ENCODE measurements at places on chromosomes 4 and X.

DNA sequence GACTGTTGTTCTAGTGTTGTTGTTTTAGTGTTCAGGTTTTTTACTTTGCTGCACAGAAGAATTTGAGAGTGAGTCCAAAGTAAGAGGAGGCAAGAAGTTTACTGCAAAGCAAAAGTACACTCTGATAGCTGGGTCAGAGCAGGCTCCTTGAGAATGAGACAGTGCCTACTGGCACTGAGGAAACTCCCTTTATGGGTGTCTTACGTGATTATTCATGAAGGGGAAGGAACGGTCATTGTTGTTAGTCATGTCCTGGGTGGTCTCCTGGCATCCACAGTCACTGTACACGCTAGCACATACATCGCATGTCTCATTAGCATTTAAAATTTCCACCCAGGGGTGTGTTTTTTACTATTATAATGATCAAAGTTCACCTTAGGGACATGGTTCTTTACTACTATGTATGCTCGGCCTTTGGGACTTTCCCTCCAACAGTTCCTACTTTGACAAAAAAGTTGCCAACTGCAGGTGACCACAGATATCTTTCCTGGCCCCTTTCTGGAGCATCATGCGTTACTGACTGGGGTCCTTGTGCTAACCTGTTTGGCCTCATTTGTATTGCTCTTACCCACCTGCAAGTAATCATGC, 688.9 kb upstream of the AMOT start:
- H3K36me3 ChIP-seq, result no peaks in the 10 kb centered on the region
- no peaks in the 10 kb centered on the region for H3K27me3 ChIP-seq
- H3K27ac ChIP-seq, result no peak overlapping the region
- DNase-seq, result no peak
- no peak overlapping the region for H3K4me3 ChIP-seq

DNA sequence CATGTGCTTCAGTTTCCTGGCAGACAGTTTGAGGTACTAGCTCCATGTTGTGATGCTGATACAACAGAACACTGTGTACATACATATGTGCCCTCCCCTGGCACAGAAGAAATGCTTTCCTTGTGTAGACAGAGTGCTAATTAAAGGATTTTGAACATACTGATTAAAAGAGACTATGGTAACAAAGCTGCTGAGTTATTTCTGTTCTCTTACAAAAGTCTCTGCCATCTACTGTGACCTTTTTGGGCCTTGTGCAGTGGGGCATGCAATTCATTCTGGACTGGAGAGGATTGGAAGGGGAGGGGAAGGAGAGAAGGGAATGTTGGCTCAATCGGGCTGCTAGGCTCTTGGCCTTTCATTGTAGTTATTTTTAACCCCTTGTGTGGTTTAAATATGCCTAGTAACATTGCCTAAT, 6.0 kb downstream of the PDLIM5 start:
- H3K4me1 ChIP-seq, result peaks cover 34% of the 10 kb centered on the region
- DNase-seq, result peak; percentile 71
- no peaks in the 10 kb centered on the region for H3K27me3 ChIP-seq
- peak overlapping the region; percentile 97 for H3K4me3 ChIP-seq
- H3K36me3 ChIP-seq, result peaks cover 18% of the 10 kb centered on the region
- H3K27ac ChIP-seq, result peak overlapping the region; percentile 99

DNA sequence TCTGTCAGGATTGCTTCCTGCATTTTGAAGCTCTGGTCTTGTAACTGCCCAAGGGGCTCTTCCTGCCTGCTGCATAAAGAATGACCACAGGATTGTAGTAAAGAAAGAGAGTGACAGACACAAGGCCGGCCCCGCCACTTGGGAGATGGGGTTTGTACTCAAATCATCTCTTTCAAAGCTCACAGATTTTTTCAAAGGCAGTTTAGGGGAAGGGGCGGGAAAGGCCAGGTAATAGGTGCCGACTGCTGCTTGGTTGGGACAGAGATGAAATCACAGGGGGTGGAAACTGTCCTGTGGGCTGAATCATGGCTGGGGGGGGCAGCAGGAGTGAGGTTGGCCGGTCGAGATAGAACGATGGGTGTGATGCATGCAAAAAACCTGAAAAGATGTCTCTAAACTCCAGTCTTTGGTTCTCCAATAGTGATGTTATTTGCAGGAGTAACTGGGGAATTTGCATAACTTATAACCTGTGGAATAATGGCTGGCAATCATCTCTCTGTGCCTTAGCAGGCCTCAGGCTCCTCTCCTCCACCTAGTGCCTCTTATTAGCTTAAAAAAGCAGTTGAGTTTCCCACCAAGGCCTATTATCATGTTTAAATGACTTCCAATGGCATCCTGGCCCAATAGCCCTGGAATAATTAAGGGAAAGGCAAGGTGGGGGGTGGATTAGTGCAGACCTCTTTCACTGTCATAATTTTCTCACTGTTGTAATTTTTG, 778.4 kb upstream of the FRG1 start:
- no peaks in the 10 kb centered on the region for H3K27me3 ChIP-seq
- H3K27ac ChIP-seq, result no peak overlapping the region
- DNase-seq, result no peak
- no peaks in the 10 kb centered on the region for H3K4me1 ChIP-seq
- no peak overlapping the region for H3K4me3 ChIP-seq

- H3K4me3 ChIP-seq, result no peak overlapping the region
- no peaks in the 10 kb centered on the region for H3K27me3 ChIP-seq
- H3K36me3 ChIP-seq, result no peaks in the 10 kb centered on the region
- H3K4me1 ChIP-seq, result no peaks in the 10 kb centered on the region
- no peak for DNase-seq
These were observed 203.5 kb downstream of the PRDM5 start for GRCh38 chr4:120718979-120719566.

GRCh38 chrX:39705290-39705689, 392.5 kb downstream of the BCOR start:
- H3K36me3 ChIP-seq, result no peaks in the 10 kb centered on the region
- H3K27ac ChIP-seq, result peak overlapping the region; percentile 10
- no peak overlapping the region for H3K4me3 ChIP-seq
- H3K4me1 ChIP-seq, result peaks cover 2% of the 10 kb centered on the region

DNA sequence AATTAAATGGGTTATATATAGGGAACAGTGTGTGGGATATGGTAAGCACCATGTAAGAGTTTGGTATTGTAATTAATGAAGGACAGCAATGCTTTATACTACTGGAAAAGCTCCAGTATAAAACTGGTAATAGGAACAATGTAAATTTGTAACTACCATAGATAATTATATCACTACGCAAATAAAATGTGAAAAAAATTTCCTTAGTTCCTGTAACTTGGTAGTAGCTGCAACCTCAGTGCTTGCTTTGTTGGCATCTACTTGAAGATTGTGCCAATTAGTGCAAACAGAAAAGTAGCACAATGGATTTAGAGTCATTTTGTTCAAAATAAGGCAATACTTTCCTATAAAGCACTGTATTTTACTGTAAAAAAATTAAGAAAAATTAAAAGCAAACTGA, 34.4 kb upstream of the SH3RF1 start:
- no peak for DNase-seq
- peak overlapping the region; percentile 87 for H3K27ac ChIP-seq
- peaks cover 11% of the 10 kb centered on the region for H3K4me1 ChIP-seq
- H3K4me3 ChIP-seq, result no peak overlapping the region
- H3K36me3 ChIP-seq, result no peaks in the 10 kb centered on the region
- no peaks in the 10 kb centered on the region for H3K27me3 ChIP-seq
